ENCODE measurements at places on chromosomes 5 and 9. TPM values are rescaled to one million over a fixed set of nuclear protein-coding genes. Genes with fewer than 3 reads are reported as not detected.

DNA sequence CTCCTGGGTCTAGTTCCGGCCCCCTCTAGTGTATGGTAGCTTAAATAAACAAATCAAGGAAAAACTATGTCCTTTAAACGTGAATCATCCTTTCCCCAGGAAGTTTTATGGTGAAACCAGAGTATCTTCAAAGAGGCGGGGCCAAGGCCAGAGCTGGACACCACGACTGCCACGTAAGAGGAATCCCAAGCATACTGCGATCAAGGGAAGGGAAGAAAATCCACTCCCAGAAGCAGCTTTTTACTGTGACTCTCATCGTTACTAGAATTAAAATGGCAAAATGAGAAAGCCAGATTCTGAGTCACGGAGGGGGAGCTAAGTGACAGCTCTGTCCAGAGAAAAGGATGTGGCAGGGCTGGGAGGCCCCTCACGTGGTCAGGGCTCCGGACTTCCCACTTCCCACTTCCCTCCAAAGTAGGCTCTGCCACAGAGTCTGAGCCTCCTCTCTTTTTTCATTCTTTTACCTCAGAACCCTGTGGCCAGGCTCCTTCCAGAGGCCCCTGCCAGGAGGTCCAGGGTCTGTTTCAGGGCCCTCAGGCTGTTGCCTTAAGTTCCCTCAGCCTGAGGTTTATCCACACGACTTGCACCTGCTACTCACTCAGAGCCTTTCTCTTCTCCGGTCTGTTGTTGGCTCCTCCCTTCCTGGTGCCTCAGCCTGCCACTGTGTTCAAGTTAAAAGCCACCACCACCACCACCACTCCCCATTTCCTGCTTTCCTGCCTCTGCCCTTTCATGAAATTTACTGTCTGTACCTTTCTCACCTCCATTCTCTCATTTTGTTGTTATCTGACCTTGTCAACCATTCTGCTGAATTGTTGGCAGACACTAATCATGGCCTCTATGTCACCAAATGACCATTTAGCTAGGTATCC, 1.4 kb upstream of the GLRX start:
- H3K27me3 ChIP-seq: no peaks in the 10 kb centered on the region
- peak; percentile 69 for DNase-seq
- H3K27ac ChIP-seq: peak overlapping the region; percentile 93

- no peak for DNase-seq
- no peak overlapping the region for H3K4me3 ChIP-seq
- H3K4me1 ChIP-seq: no peaks in the 10 kb centered on the region
- H3K27ac ChIP-seq: no peak overlapping the region
- H3K27me3 ChIP-seq: no peaks in the 10 kb centered on the region
These were observed 637.8 kb upstream of the MEF2C start for GRCh38 chr5:89520771-89521170.

DNA sequence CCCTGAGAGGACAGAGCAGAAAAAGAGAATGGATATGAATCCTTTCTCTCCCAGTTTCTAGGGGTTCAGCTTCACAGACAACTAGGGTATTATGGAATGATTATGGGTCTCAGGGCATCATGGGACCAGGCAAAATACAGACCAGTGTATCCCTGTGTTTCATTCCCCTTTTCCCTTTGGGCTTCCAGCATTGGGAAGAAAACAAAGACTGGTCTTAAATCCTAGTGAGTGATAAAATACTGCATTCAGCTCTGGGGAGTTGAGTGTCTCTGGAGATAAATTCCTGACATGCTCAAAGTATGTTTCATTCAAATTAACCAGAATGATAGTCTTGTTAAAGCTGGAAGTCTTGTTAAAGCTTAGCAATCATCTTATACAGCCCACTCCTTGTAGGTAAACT, 2.4 kb upstream of the POU4F3 start:
- no peak for DNase-seq
- H3K36me3 ChIP-seq: no peaks in the 10 kb centered on the region
- H3K4me3 ChIP-seq: no peak overlapping the region
- no peaks in the 10 kb centered on the region for H3K4me1 ChIP-seq

DNA sequence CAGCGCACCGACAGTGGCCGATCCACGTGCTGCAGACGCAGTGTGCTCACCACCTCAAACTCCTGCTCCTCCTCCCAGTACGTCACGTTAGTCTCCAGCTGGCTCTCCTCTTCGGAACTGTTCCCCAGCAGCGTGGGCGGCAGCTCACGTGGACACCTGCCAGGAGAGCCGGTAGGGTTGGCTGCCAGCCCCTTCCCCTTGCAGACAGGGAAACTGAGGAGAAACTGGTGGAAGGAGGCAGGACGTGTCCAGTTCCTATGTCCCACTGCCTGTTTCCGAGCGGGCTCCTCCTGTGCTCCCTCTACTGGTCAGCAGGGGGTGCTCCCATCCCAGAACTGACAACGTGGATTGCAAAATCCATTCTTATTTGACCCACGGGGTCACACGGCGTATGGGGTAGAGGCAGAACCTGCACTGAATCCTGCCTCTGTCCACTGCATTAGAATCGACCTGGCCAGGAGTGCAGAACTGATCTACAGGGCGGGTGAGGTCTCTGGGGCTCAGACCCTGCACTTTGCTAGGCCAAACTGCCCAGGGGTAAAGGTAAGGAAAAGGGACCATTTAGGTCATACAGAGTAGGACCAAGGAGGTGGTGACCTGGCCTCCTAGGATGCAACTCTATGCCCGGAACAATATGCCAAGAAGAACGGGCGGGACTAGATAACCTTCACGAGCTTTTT, 25.7 kb downstream of the PDGFRB start:
- H3K27ac ChIP-seq: no peak overlapping the region
- no peaks in the 10 kb centered on the region for H3K36me3 ChIP-seq
- no peaks in the 10 kb centered on the region for H3K27me3 ChIP-seq
- peak; percentile 79 for DNase-seq

GRCh38 chr5:135054546-135054945, 20.5 kb upstream of the PITX1 start:
- DNase-seq: no peak
- no peak overlapping the region for H3K27ac ChIP-seq
- no peak overlapping the region for H3K4me3 ChIP-seq
- H3K27me3 ChIP-seq: peaks cover 44% of the 10 kb centered on the region
- no peaks in the 10 kb centered on the region for H3K4me1 ChIP-seq

DNA sequence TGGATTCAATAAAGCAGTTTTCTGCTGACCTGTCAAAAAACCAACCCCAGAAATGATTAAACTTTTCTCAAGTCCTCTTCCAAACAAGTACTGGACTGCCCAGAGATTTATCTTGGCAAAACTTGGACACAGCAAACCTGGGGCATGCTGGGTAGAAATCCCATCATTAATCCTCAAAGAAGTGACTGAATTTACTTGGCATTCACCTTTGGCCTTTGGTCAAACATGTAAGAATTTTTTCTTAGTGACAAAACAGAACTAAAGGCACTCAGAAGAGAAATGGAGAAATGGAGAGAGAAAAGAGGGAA, 248.6 kb upstream of the NREP start:
- no peaks in the 10 kb centered on the region for H3K4me1 ChIP-seq
- no peak overlapping the region for H3K4me3 ChIP-seq
- H3K36me3 ChIP-seq: no peaks in the 10 kb centered on the region
- H3K27me3 ChIP-seq: no peaks in the 10 kb centered on the region

DNA sequence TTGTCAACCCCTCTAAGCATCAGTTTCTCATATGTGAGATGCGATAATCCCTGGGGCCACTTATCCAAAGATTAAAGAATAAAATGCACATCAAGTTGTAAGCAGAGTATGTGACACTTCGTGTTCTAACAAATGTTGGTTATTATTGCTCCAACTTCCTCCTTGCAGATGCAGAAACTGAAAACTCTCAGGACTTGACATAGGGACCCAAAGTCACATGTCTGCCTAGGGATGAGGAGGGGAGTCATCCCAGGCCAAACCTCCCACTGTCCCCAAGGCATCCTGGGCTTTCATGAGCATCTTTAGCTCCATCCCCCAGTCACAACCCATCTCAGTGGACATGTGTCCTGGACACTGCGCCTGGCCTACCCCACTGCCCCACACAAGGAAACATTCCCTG, 27.5 kb upstream of the SYK start:
- no peaks in the 10 kb centered on the region for H3K36me3 ChIP-seq
- H3K4me3 ChIP-seq: no peak overlapping the region
- H3K27ac ChIP-seq: peak overlapping the region; percentile 35
- H3K4me1 ChIP-seq: no peaks in the 10 kb centered on the region
- H3K27me3 ChIP-seq: no peaks in the 10 kb centered on the region

GRCh38 chr9:107280543-107280942, 2.5 kb upstream of the RAD23B start:
- DNase-seq: no peak
- H3K4me3 ChIP-seq: no peak overlapping the region
- H3K4me1 ChIP-seq: peaks cover 18% of the 10 kb centered on the region
- H3K27me3 ChIP-seq: no peaks in the 10 kb centered on the region
- H3K27ac ChIP-seq: no peak overlapping the region

RLN1 gene
- not detected for total RNA-seq

PCDHB1 gene
- total RNA-seq: not detected

C5orf52 gene
- total RNA-seq: not detected

DPYSL3 gene
- total RNA-seq: 27.6 TPM

SPINK13 gene
- total RNA-seq: not detected

BARHL1 gene
- not detected for total RNA-seq

All from transverse colon (tissue), 4 donors.